Dermis lymphatic vessel endothelial cell (primary cell): ENCODE measurements at places on chromosomes 7 and 10. TPM values are rescaled to one million over a fixed set of nuclear protein-coding genes. Genes with fewer than 3 reads are reported as not detected.

SLC39A12 gene
- not detected in 2 replicates for total RNA-seq

GALNT17 gene
- total RNA-seq, result not detected in 2 replicates

STRIP2 gene
- total RNA-seq, result 2.4 and 2.5 TPM in 2 replicates

POLR2J2 gene
- 1.6 and 2.6 TPM in 2 replicates for total RNA-seq

FAM171A1 gene
- total RNA-seq, result 41.9 and 47.4 TPM in 2 replicates

BICC1 gene
- under 0.01 and 0.43 TPM in 2 replicates for total RNA-seq

CHST15 gene
- total RNA-seq, result 73.1 and 158 TPM in 2 replicates

ZNF804B gene
- not detected in 2 replicates for total RNA-seq

TMEM106B gene
- total RNA-seq, result 32.8 and 39.7 TPM in 2 replicates

VGF gene
- total RNA-seq, result not detected in 2 replicates

PLEKHA8 gene
- total RNA-seq, result 12.6 and 16.2 TPM in 2 replicates

HOXA2 gene
- total RNA-seq, result 0.11 and 0.43 TPM in 2 replicates

PNLIPRP3 gene
- not detected in 2 replicates for total RNA-seq

SNCG gene
- 153 and 248 TPM in 2 replicates for total RNA-seq

MALRD1 gene
- total RNA-seq, result not detected in 2 replicates

PIK3AP1 gene
- total RNA-seq, result 0.09 TPM in 1 of 2 replicates, not detected in the other

CFAP70 gene
- total RNA-seq, result 0.22 and 0.26 TPM in 2 replicates

OR6V1 gene
- not detected in 2 replicates for total RNA-seq

ELN gene
- total RNA-seq, result 9.0 and 12.4 TPM in 2 replicates

CCDC146 gene
- total RNA-seq, result 1.2 and 2.1 TPM in 2 replicates

FRAT2 gene
- total RNA-seq, result 13.4 and 14.9 TPM in 2 replicates

DHTKD1 gene
- total RNA-seq, result 25.3 and 26.4 TPM in 2 replicates

ARMC3 gene
- total RNA-seq, result not detected in 2 replicates

LRRC17 gene
- total RNA-seq, result 0.26 and 0.43 TPM in 2 replicates

TRIM50 gene
- total RNA-seq, result not detected in 2 replicates

KCND2 gene
- total RNA-seq, result under 0.01 and 0.09 TPM in 2 replicates
